ENCODE measurements at places on chromosomes 6 and 20. TPM values are rescaled to one million over a fixed set of nuclear protein-coding genes. Genes with fewer than 3 reads are reported as not detected.

GRCh38 chr6:160428069-160428430 is 79.9 kb downstream of the SLC22A3 start:
- H3K27ac ChIP-seq = no peak overlapping the region
- no peak overlapping the region for H3K4me3 ChIP-seq

PPP1R14C gene
- total RNA-seq = not detected

PARD6B gene
- total RNA-seq = 26.6 TPM

GRCh38 chr6:124433387-124434160 is 528.7 kb upstream of the RNF217 start:
- H3K4me1 ChIP-seq = no peaks in the 10 kb centered on the region
- H3K27me3 ChIP-seq = no peaks in the 10 kb centered on the region
- H3K4me3 ChIP-seq = no peak overlapping the region
- peak; percentile 6 for DNase-seq
- no peak overlapping the region for H3K27ac ChIP-seq
- H3K36me3 ChIP-seq = no peaks in the 10 kb centered on the region

DNA sequence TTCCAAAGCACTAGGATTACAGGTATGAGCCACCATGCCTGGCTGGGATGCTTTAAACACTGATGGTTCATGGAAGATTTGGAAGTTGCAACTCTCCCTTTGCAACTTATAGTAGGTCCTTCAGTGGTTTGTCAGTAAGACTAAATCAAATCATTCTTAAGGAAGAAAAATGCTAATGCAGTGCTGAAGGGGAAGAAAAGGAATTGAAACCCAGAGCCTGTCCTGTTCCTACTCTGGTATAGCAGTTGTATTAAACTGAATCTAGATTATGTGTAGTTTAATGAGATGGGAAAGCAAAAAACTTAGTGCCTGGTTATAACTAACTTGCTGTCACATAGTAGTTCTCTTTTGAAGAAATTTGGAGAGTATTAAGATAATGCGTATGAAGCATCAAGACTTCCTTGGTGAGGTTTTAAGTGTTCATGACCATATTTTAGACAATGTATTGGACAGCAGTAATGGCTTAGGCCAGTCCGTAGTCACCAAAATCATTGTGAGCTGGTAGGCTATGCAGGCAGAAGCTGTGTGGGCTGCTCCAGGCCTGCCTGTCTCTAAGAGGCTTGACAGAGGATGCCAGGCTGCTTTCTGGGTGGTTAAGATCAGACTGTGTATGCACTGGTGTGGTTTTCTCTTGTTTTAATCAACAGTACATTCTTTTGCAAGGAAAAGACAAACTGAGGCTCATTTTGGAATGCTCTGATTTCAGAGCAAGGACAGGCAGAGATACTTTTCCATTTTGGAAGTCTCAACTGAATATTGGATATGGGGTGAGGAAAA is 14.0 kb downstream of the PAQR8 start:
- H3K27me3 ChIP-seq = no peaks in the 10 kb centered on the region
- H3K4me1 ChIP-seq = peaks cover 72% of the 10 kb centered on the region
- no peak for DNase-seq
- H3K4me3 ChIP-seq = no peak overlapping the region
- peaks cover 17% of the 10 kb centered on the region for H3K36me3 ChIP-seq
- H3K27ac ChIP-seq = no peak overlapping the region

- no peak for DNase-seq
- no peaks in the 10 kb centered on the region for H3K27me3 ChIP-seq
- peaks cover 18% of the 10 kb centered on the region for H3K4me1 ChIP-seq
- H3K27ac ChIP-seq = no peak overlapping the region
- no peak overlapping the region for H3K4me3 ChIP-seq
- H3K36me3 ChIP-seq = no peaks in the 10 kb centered on the region
Measured at GRCh38 chr6:151705993-151706733, 101.3 kb upstream of the ESR1 start.

GRCh38 chr6:146913842-146914488 is 290.3 kb upstream of the STXBP5 start:
- no peak overlapping the region for H3K27ac ChIP-seq
- no peaks in the 10 kb centered on the region for H3K27me3 ChIP-seq
- peak; percentile 33 for DNase-seq
- peaks cover 13% of the 10 kb centered on the region for H3K4me1 ChIP-seq
